ENCODE measurements at places on chromosomes 5 and 9. TPM values are rescaled to one million over a fixed set of nuclear protein-coding genes. Genes with fewer than 3 reads are reported as not detected.

- H3K36me3 ChIP-seq: no peaks in the 10 kb centered on the region
- no peaks in the 10 kb centered on the region for H3K4me1 ChIP-seq
- no peak overlapping the region for H3K27ac ChIP-seq
Observed at GRCh38 chr5:124841829-124842712, 95.6 kb upstream of the ZNF608 start.

The GNA14 gene
- total RNA-seq: not detected

DNA sequence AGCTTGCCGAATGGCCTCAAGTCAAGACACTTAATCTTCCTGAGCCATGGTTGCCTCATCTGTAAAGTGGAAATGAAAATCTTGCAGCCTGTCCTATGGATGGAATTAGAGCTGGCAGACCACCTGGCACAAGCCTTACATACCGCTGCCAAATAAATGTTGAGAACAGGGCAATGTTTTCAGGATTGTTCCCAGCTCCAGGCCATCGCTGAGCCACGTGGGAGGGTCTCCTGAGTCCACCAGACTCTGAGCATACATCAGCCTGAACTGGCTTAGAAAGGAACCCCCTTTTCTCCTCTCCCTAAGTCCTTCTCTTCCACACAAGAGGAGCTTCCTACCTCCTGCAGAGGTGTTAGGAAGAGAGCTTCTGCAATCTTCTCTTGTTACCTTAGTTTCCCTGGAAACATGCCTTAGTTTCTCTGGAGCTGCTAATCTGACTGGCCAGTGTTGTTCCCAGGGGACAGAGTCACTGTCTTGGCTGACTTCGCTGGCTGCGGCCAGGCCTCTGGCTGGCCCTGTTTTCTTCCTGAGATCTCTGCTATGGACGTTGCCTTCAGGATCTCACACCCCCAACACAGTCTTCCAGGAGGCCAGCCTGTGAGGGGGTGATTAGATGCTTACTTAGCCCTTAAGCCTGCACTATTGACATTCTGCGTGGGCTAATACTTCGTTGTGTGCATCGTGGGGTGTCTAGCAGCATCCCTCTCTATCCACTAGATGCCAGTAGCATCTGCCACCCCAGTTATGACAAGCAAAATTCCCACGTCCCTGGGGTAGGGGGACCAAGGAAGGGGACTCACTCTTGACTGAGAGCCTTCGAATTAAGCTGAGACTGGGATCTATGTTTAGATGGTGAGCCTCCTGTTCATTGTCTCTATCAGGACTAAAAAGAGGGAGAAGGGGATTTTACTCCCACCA is 62.2 kb downstream of the BOD1 start:
- H3K27me3 ChIP-seq: no peaks in the 10 kb centered on the region
- DNase-seq: no peak
- H3K4me3 ChIP-seq: no peak overlapping the region
- no peaks in the 10 kb centered on the region for H3K4me1 ChIP-seq
- no peak overlapping the region for H3K27ac ChIP-seq

DNA sequence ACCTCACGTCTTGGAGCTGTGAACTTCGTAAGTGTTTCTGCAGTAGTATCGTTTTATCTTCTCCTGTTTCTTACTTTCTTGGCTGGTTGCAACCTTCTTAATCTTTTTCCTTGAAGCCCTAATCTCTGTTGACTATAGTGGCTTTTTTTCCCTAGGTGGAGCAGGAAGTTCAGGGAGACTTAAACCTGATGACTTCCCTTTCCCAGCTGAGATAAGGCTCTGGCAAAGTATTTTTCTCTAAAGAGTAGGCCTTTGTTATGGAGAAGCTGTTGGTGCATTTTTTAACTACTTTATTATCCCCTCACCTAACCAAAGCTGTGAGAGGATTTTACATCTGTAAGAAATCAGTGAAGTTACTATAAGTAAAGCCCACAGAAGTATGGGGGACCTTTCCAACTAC is 723.1 kb upstream of the RIOK2 start:
- H3K4me3 ChIP-seq: no peak overlapping the region
- no peaks in the 10 kb centered on the region for H3K4me1 ChIP-seq
- no peak for DNase-seq
- H3K27me3 ChIP-seq: no peaks in the 10 kb centered on the region
- no peaks in the 10 kb centered on the region for H3K36me3 ChIP-seq

- H3K36me3 ChIP-seq: no peaks in the 10 kb centered on the region
- H3K27me3 ChIP-seq: peaks cover 7% of the 10 kb centered on the region
- peaks cover 30% of the 10 kb centered on the region for H3K4me1 ChIP-seq
- no peak overlapping the region for H3K4me3 ChIP-seq
- DNase-seq: no peak
Observed at GRCh38 chr5:126355940-126356339, 67.3 kb upstream of the GRAMD2B start.

DNA sequence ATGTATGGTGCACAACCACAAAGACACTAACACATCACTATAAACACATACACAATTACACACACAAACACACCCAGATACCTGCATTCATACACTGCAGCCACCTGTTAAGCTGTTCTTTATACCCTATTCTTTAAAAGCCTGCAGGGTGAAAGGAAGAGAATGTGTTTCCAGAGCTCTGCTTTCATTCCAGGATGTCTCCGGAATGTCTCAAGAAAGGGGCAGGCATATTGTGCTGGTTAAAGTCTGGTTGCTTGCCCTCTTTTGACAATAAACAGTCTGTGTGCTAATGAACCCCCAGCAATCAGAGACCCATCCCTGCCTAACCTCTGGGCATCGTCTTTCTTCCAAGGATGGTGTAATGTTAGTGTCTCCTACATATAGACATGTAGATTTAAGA is 181.6 kb downstream of the EPB41L4A start:
- no peak overlapping the region for H3K4me3 ChIP-seq
- no peak overlapping the region for H3K27ac ChIP-seq
- H3K36me3 ChIP-seq: no peaks in the 10 kb centered on the region
- H3K4me1 ChIP-seq: no peaks in the 10 kb centered on the region
- no peak for DNase-seq

GRCh38 chr9:3585606-3586005 is 59.8 kb upstream of the RFX3 start:
- H3K27ac ChIP-seq: no peak overlapping the region
- DNase-seq: no peak
- no peak overlapping the region for H3K4me3 ChIP-seq

GRCh38 chr9:6024035-6024554 is 8.7 kb upstream of the RANBP6 start:
- peak overlapping the region; percentile 26 for H3K4me3 ChIP-seq
- no peak overlapping the region for H3K27ac ChIP-seq
- H3K27me3 ChIP-seq: peaks cover 4% of the 10 kb centered on the region

The DCANP1 gene
- not detected for total RNA-seq

DNA sequence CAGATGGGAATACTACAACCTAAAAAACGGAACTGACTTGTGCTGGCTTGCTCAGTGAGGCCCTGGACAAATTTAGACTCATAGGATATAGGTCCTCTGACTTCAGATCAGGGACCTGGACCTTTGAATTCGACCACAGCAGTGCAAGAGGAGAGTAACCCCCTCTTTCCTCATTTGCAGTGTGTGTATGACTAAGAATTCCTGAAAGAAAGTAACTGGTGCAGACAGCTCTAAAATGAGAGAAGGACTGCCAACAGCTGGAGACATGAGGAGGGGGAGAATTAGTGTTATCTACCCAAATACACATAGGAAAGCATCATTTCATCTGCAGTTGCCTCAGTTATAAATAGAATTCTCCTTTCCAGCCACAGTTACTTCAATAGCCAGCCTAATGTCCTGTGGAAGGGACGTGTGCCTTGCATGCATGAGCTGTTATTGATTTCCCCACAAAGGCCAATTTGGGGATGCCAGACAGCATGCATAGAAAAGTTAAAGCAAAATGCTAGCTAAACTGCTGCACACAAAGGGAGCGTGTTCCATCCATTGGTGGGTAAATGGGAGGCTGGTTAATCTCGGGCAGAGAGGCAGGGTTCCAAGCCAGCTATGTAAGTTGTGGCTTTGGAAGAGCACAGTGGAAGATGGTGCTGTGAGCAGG is 442.7 kb downstream of the CDK5RAP2 start:
- no peak overlapping the region for H3K27ac ChIP-seq
- H3K4me3 ChIP-seq: no peak overlapping the region
- H3K36me3 ChIP-seq: no peaks in the 10 kb centered on the region
- no peaks in the 10 kb centered on the region for H3K27me3 ChIP-seq
- no peak for DNase-seq

DNA sequence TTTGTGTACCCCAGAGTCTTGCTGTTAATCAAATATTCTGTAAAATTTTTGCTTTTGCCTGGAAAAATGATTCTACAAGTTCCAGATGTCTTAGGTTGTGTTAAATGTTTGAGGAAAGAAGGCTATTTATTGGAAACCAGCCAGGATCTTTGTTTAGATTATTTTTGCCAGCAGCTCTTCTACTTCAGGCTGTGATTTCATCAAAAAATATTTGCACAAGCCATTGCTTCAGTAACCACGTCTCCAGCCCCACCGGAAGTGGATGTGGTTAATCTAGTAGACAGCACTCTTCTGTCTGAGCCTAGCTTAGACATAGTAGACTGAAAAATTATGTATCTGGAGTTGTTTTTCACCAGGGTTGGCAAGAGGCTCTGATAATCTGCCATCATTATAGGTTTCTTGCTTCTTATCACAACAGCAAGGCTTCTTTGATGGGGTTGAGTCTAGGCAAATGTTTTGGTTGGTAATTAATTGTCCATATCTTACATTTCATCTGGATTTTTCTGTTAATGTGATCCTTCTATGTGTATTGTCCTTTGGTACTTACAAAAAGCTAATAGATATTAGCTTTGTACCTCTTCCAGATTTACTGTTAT is 17.1 kb downstream of the KCTD16 start:
- no peaks in the 10 kb centered on the region for H3K27me3 ChIP-seq
- H3K36me3 ChIP-seq: no peaks in the 10 kb centered on the region
- H3K4me1 ChIP-seq: peaks cover 72% of the 10 kb centered on the region
- H3K27ac ChIP-seq: peak overlapping the region; percentile 84
- H3K4me3 ChIP-seq: peak overlapping the region; percentile 57

DNA sequence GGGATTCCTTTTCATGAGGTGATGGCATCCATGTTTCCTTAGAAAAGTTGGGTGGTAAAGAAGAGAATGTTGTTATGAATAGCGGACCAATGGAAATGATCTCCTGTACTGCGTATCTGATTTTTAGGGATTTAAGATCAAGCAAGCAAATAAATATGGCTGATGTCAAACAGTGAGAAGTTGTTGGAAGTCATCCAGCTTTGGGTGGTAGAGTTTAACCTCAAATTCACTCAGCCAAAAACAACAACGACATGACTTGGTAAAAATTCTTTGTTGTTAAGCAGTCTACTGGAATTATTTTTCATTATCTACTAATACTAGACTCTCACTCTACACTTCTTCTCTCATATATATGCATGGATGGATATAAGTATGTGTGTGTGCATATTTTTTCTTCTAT is 426.5 kb downstream of the CTNND2 start:
- no peaks in the 10 kb centered on the region for H3K27me3 ChIP-seq
- H3K27ac ChIP-seq: no peak overlapping the region
- no peaks in the 10 kb centered on the region for H3K4me1 ChIP-seq

DNA sequence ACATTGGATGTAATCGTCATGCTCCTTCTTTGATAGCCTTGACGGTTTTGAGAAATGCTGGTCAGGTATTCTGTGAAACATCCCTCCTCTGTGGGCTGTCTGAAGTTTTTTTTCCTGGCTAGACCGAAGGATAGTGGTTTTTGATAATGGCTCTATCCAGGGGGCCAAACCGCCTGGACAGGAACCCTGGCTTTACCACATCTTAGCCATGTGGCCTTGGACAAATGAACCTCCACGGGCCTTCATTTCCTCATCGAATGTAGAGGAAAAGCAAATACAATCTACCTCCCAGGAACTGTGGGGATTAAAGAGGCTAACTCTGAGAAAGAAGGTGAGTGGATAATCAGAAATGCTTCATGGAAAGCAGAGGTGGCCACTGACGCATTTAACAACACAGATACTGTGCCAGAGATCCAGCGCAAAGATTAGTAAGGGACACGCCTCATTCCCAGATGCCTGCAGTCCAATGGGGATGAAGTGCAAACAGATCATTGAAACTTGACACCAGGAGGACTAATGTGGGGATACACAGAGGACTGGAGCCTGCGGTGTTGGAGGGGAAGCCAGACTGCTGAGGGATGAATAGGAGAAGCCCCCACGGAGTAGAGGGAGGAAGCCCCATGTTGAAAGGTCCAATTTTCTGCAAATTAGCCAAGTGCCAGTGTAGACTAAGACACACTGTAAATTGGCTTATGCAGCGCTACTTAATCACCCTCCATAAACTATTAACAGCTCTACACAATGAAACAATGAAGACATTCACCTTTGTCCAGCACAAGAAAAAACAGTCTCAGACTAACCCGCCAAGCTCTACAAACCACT is 41.6 kb downstream of the MYO10 start:
- no peak overlapping the region for H3K27ac ChIP-seq
- H3K4me3 ChIP-seq: no peak overlapping the region
- no peaks in the 10 kb centered on the region for H3K4me1 ChIP-seq
- H3K36me3 ChIP-seq: no peaks in the 10 kb centered on the region
- no peak for DNase-seq

GRCh38 chr9:129675620-129676019 is 10.2 kb downstream of the PRRX2 start:
- no peaks in the 10 kb centered on the region for H3K36me3 ChIP-seq
- no peak for DNase-seq
- peaks cover 7% of the 10 kb centered on the region for H3K4me1 ChIP-seq
- H3K27ac ChIP-seq: no peak overlapping the region
- no peak overlapping the region for H3K4me3 ChIP-seq
- peaks cover 11% of the 10 kb centered on the region for H3K27me3 ChIP-seq

Measured in activated CD8-positive, alpha-beta T cell treated with anti-CD3 and anti-CD28 coated beads, Interleukin-2, amount 10 ng/mL, durations not matched to agents 7 days and 5 days (primary cell).